ENCODE measurements at places on chromosomes 5 and 9.

- DNase-seq: no peak
These were observed 14.8 kb upstream of the PSMD5 start for GRCh38 chr9:120857481-120857880.

DNA sequence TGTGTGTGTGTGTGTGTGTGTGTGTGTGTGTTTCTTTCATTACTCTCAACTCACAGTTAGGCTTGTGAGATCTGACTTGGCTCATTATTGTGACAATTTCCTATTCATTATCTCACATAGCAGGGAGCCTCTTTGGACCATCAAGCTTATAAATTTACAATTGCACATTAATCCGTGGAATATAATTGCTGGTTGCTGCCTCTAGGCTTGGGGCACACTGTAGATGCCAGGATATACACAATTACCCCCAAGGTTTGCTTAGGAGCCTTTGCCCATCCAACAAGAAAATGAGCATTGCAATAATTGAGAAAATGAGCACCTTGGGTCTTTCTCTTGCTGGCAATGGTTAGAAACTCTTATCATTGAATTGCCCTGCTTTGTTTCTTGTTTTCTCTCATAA is 161.6 kb upstream of the DMRTA1 start:
- DNase-seq: no peak

DNA sequence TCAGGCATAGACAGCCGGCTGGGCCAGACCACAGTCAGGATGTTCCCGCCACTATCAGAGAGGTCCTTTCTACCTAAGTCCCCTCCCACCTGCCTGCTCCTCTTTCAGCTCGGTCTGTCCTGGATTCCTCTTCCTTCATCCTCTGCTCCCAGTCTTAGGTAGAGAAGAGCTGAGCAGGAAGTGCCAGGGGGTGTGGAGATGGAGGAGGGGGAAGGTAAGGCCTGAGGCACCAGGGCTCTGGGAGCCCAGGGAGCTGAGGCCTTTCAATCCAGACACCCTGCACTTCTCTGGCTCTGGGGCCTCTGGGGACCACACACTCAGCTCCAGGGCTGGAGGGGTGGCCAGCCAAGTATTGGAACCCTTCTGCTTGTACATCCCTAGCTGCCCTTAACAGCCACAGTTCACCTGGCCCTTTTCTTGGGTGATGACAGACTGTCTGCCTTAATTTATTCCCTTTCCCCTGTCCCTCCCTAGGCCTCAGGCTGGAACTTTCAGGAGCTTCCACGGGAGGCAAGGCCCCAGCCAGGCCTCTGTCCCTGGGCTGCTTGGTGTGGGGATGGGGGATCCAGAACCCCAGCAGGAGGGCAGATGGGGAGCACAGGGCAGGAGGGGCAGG is 15.6 kb downstream of the IRF1 start:
- DNase-seq: no peak

GRCh38 chr5:74586856-74587255 is 53.7 kb downstream of the ENC1 start:
- DNase-seq: no peak

- DNase-seq: no peak
These were observed 28.0 kb upstream of the SIL1 start for GRCh38 chr5:139226131-139226530.

DNA sequence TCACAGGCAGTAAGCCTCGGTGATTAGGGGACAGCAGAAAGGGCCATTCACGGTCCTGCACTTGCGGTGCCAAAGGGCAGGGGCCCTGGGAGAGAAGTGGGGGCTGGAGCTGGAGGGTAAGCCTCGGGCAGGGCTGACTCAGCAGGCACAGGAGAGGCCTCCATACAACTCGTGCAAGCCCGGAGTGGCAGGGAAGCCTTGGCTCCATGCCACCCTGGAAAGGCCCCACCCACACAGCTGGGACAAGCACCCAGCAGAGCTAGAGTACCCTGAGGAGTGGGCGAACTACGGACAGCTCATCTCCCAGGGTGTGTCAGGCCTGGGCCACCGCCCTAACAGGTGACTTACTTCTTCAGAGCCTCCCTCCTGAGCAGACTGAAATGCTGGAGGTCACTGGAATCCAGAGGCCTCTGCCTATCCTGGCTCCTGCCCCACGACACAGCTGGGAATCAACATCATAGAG is 5.6 kb upstream of the CAMK2A start:
- no peak for DNase-seq
